HepG2 (cell line): ENCODE measurements at places on chromosomes 6 and 20.
A peak's percentile ranks its signal among the peaks of the same experiment; 100 is the strongest.

GRCh38 chr20:38091441-38092216, 58.1 kb downstream of the RPRD1B start:
- no peak for DNase-seq

DNA sequence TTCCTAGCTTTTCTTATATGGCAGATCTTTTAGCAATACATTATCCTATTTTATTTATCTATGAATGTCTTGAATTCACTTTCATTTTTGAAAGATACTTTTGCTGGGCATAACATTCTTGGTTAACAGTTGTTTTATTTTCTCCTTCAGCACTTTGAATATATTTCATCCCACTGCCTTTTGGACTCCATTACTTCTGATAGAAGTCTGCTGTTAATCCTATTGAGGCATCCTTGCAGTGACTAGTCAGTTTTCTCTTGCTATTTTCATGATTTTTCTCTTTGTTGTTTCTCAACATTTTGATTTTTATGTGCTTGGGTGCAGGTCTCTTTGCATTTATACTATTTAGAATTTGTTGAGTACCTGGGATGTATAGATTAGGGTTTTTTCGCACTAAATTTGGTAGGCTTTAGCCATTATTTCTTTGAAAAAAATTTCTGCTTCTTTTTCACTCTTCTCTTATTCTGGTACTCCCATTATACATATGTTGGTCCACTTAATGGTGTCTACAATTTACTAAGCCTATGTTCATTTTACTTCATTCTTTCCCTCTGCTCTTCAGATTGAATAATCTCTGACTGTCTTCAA, 53.2 kb downstream of the PHACTR3 start:
- no peak for DNase-seq

DNA sequence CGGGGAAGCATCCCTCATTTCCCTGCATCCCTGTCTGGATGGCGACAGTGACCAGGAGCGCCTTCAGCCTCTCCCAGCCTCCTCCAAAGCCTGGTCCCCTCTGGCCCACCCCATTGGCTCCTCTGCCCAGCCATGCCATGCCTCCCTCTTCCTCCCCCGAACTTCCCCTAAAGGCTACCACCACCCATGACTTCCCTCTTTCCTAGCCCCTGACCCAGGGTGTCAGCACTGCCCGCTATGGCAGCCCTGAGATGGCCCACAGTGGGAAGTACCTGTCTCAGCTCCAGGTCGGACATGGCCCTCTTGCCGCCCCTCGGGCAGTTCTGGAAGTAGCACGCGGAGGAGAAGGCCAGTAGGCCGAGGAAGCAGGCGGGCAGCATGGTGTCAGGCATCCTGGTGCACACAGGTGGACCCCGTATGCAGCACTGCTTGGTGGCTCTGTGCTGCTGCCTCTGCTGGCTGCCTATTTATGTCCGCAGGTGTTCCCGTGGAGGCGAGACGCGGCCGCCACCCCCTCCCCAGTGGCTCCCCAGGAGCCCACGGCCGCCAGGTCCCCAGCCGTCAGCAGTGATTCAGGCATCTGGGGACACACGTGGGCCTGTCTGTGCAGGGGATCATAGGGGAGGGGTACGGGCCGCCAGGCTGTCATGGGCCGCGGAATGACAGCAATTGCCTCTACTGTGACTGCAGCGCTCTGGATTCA, at the start of gene AVP:
Gene AVP, minus strand, starts transcription at position 442 of the 703 bp plus-strand sequence. Its CDS starts 50 bp downstream, at position 392.
- DNase-seq = no peak

DNA sequence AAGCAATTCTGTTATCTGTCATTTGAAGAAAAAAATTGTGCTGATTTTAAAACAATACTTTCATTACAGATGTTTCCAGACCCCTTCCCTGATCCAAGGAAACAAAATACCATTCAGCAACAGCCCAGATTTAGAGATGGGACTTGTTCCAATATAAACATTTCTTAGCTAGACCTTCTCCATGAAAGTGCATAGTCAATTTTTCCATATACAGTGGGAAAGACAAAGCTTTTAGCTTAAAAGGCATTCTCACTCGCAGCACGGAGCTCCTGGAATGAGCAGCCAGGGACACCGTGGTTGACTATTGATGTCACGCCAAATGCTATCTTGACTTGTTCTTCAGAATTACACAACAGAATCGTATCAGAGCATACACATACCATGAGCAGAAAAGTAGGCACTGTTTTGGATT, 21.5 kb downstream of the LAMA4 start:
- DNase-seq = no peak

GRCh38 chr20:36311141-36311853, 5.2 kb downstream of the DLGAP4 start:
- DNase-seq = no peak

DNA sequence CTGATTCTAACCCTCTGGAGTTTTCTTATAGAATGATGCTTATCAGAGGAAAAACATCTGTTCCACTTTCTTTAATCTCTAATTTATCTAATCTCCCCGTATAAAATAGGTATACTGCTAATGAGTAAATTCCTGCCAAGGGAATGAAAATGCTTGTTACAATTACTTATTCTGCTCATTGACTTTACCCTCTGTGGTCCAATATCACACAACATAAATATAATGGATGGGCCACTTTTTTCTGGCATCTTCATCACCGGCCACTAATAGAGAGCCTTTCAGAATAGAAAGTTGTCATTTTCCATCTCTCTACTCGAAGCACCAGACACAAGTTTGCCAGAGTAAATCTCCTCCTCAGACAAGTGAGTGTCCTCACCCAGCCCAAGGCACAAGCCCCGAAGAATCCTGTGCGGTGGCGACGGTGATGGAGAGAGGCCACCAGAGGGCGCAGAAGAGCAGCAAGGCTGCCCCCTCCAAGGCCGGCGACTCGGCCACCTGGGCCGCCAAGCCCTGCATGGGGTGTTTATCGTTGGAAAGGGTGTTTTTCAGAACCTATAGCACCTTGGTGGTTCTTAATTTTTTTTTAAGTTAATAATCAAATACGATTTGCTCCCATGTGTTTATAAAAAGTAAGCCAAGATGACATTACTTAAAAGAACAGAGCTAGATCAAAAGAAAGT, 212.9 kb upstream of the ARID1B start:
- DNase-seq = peak; percentile 52

GRCh38 chr6:40550202-40551101, 36.7 kb downstream of the LRFN2 start:
- DNase-seq = peak; percentile 54

DNA sequence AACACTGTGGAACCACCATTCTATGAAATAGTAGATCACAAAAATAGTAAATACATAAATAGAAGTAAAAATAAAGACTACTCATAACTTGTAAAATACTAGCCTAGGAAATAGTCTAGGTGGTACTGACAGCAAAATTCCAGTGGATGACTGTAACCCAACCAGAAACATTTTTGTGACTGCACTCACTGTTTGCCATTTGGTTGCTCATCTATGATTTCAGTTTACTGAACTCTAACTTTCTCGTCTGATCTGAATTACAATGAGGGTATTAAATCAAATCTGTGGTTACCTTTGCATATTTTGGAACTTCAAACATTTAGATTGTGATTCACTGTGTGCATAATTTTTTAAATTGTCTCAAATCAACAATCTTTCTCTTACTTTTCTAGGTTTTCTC, 151.1 kb downstream of the KHDC1L start:
- DNase-seq = no peak

DNA sequence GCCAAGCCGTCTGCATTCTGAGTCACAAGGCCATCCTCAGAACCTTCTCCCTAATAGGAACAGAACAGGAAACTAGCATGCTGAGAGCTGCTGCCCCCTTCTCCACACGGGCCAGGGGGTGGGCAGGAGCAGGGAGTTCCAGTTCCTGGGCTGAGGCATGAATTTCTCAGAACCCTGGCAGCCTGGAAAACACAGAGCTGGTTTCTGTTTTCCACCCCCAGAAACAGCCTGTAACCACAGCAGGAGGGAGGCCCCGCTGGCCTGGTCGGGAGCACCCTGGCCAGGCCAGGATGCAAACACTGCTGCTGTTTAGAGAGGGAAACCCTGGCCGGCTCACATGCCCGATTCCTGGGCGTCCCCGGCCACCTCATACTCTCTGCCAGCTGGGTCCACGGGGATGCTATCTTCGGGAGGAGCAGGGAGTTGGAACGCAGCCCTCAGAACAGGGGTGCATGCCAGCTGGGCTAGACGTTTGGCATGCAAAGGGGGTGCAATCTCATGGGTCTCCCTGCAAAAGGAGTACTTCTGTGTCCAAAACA, 130.1 kb downstream of the NFATC2 start:
- DNase-seq = no peak

DNA sequence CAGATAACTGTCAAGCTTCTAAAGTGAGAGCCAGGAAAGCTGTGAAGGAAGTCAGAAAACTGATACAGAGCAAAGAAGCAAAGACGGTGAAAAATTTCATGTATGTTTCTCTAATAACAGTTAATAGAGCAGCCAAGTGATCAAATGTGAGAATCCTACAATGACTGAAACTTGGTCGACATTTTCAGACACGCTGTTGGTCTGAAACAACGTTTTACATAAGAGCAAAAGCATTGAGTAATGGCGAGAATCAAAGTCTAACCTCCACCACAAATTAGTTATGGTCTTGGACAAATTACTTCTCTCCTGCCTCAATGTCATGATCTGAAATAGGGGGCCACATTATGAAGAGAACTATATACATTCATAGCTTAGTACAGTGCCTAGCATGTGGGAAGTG, 3.3 kb downstream of the MKKS start:
- DNase-seq = no peak

GRCh38 chr6:89555031-89555430, 83.5 kb downstream of the LYRM2 start:
- no peak for DNase-seq

- peak; percentile 47 for DNase-seq
These were observed 5.6 kb downstream of the CYP24A1 start for GRCh38 chr20:54167909-54168872.

DNA sequence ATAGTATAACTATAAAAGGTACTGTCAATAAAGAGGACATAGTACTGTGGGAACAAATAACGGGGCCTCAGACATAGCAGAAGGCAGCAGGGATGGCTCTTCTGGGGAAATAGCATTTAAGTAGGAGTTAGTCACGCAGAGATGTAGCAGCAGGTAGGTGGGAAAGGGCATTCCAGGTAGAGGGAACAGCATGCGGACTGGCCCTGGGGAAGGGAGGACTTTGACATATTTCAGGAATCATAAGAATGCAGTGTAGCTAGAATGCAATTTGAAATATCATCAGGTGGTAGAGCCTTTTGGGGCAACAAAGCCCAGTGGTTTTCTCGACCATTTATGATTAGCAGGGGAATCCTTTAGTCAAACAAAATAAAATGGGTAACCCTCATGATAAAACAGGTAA, 191.1 kb downstream of the SLC24A3 start:
- DNase-seq = no peak
